ENCODE measurements at places on chromosomes 13 and 19.

DNA sequence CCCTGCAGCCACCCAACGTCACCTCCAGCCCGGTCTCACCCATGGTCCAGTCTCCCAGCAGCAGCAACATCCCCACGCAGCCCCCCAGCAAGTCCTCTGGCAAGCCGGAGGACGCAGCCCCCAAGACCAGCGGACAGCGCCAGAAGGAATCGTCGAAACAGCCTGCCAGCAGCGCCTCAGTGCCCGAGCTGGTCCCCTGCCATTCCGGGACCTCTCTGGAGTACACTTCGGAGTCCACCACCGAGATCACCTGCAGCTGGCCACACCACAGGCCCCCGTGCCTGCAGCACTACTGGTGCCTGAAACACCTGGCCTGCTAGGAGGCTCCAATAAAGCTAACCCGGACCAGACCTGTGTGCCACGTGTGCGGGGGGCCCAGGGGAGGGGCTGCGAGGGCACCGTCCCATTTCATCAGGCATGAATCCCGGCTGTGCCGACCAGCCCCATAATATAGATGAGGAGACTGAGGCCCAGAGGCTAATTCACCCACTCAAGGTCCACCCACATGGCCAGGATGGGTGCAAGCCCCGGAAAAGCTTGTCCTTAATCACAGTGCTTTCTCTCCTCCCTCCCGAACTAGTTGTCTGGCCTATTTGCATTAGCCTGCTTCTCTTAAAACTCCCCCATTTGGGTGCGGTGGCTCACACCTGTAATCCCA is 6.7 kb downstream of the REEP6 start:
- DNase-seq: no peak

DNA sequence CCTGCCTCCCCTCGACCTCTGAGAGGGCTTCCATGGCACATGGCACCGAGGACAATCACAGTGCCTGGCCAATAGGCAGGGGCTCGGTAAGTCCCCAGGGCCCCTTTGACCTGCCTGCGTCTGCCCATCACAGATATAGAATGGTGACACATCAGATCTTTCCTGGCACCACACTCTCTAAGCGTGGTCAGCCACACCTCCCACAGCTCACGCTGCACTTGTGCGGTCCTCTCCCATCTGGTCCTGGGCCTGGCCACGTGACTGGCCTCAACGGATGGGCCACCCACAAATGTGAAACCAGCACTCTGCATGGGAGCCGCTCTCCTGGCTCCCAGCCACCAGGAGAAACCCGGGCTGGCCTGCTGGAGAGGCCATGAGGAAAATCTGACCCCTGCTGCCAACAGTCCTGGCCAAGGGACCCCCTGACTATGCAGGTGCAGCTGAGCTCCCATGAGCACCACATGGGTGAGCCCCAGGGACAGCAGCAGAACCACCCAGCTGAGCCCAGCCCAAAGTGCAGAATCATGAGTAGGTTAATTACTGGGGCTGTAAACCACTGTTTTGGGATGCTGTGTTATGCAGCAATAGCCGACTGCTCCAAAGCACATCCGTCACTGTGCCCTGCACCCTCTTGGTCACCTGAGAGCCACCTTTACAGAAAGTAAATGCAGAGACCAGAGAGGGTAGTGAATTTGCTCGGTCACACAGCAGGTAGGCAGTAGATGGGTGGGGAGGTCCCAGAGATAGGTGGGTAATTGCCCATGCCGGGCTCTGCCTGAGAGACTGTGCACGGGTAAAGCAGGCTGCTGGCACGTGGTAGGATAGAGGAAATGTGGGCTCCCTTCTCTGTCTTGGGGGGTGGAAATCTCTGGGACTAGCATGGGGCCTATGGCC is 9.7 kb upstream of the MEF2B start:
- DNase-seq: no peak

DNA sequence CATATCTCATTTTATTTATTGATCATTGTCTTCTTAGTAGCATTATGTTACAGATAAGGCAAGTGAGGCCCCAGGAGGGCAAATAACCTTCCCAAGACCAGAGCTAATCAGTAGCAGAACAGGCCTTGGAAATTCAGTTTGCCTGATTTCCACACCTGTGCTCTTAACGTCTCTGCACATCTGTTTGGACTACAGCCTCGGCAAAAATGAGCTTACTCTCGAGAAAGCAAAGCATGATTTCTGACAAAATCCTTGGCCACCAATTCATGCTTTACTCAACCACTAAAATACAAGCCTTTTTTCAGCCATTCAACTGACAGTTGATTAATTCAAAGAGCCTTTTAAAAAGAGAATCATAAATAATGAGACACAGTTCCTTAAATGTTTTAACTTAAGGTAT is 309.3 kb upstream of the HTR2A start:
- DNase-seq: no peak

- no peak for DNase-seq
Observed at GRCh38 chr13:33489563-33489962, 204.0 kb upstream of the STARD13 start.

GRCh38 chr19:530134-531008 is 1.2 kb upstream of the CDC34 start:
- DNase-seq: no peak

- DNase-seq: no peak
Observed at GRCh38 chr13:35354285-35354684, 122.2 kb downstream of the MAB21L1 start.

DNA sequence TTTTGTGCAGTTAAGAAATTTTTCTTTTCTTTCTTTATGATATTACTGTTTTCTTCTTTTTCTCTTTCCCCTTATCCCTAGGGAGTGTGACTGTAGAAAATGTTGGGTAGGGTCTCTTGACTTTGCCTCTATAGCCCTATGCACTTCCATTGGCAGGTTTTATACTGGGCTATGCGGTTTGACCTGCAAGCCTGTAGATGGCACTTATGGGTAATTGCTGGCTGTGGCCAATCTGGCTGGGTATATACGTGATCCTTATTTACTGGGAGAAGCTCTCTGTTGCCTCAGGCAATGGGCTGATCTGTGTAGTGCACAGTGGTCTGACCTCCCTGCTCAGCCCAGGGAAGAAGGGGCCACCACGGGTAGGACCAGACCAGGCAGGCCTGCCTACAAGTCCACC is 78.8 kb downstream of the RAP2A start:
- DNase-seq: no peak

- DNase-seq: peak; percentile 51
Observed at GRCh38 chr13:36344886-36345437, 1.2 kb downstream of the SPART start.

DNA sequence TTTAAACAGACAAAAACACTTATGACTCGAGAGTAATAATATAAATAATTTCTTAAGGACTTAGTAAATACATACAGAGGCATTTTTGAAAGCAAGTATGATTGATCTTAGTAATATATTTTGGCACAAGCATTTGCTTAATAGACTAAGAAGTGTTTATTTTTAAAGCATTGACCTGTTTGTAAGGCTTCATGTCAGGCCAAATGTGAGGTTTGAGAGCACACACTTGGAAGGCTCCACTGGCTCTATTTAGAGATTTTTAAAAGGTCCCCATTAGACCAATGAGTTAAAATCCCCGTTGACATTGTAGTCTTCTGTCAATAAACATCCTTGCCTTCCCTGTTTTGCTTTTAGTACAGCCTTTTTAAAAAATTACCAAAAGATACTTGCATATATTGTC is 50.4 kb downstream of the ATP8A2 start:
- DNase-seq: no peak

GRCh38 chr13:97539651-97540610 is 106.0 kb downstream of the RAP2A start:
- no peak for DNase-seq

DNA sequence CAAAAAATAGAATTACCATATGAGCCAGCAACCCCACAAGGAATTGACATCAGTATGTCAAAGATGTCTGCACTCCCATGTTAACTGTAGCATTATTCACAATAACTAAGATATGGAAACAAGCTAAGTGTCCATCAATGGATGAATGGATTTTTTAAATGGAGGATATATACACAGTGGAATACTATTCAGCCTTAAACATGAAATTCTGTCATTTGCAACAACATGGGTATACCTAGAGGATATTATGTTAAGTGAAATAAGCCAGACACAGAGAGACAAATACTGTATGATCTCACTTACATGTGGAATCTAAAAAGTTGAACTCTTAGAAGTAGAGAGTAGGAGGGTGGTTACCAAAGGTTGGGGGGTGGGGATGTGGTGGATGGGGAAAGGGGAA is 8.0 kb upstream of the ZNF567 start:
- DNase-seq: no peak

DNA sequence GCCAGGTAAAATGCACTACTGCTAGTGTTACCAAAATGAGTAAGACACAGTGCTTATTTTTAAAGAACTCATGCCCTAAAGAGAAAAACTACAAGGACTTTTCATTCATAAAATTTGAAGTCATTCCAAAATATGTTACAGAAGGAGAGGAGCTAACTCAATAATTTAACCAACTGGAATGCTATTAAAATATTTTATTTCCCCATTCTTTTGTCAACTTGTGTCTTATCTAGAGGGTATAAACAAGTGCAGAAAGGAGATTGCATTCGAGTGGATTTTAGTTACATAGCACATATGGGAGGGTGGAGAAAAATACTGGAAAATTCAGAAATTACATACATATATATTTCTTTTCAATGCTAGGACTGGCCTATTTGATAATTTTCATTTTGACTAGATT is 131.0 kb upstream of the IRS2 start:
- no peak for DNase-seq

- peak; percentile 3 for DNase-seq
Observed at GRCh38 chr19:52896431-52897137, 851 bp downstream of the ZNF320 start.

GRCh38 chr13:37597477-37598025 is 1.0 kb downstream of the POSTN start:
- no peak for DNase-seq

GRCh38 chr19:474126-475078 is 13.6 kb upstream of the SHC2 start:
- DNase-seq: no peak

- no peak for DNase-seq
Observed at GRCh38 chr19:42762789-42763188, 2.7 kb downstream of the PSG8 start.

GRCh38 chr13:35826626-35827254 is 304.4 kb downstream of the DCLK1 start:
- no peak for DNase-seq

DNA sequence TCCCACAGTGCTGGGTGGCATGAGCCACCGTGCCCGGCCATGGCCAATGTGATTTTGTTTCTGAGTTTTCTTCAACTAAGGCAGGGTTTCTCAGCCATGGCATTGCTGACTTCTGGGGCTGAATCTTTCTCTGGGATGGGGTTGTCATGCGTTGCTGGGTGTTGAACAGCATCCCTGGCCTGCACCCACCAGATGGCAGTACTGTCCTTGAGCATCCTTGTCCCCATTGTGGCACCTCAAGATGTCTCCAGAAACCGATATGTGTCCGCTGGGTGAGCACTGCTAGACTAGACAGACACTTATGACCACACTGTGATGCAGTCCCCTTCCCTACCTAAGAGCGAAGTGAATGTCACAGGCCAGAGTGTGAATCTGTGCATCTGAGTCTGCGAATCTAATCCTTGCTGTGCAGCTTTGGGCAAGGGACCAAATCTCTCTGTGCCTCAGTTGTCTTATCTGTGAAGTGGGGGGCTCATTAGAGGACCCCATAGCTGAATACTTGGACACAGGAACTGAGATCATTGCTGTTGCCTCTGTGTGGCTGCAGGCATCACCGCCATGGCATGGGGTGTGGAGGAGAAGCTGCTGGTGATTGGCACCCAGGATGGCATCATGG is 50.3 kb upstream of the SIN3B start:
- DNase-seq: peak; percentile 34

DNA sequence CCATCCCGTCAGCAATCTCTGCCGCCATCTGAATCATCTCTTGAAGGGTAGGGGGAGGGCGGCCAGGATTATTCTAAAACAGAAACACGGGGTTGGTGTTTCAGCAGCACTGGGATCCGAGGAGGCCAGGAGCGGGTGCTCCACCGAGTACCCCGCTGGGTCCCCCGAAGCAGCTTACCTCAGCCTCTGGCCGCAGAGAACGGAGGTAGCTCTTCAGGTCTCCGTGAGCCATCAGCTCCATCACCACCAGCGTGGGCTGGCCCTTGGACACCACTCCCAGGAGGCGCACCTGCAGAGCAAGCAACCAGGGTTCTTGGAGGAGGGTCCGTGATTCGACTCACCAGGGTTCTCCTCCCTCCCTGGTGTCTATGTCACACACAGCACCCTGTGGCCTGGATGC is 53.2 kb downstream of the ZNF557 start:
- DNase-seq: no peak

- peak; percentile 81 for DNase-seq
Observed at GRCh38 chr19:46728693-46729339, 11.9 kb upstream of the PRKD2 start.

- peak; percentile 47 for DNase-seq
Observed at GRCh38 chr13:27171244-27171826, at the start of gene USP12. USP12 (minus strand) TSS chr13:27171811; CDS start chr13:27171639, 172 bp downstream.

Measured in naive B cell (primary cell).